ENCODE measurements at places on chromosomes 16 and 17.

- DNase-seq: peak; percentile 39
Measured at GRCh38 chr16:80973991-80974390, 32.7 kb downstream of the CMC2 start.

GRCh38 chr17:10295728-10296343 is 77.0 kb downstream of the MYH13 start:
- DNase-seq: peak; percentile 57

- DNase-seq: no peak
Measured at GRCh38 chr16:50462793-50463507, 85.2 kb upstream of the NKD1 start.

GRCh38 chr16:47695756-47696155 is 234.6 kb downstream of the PHKB start:
- DNase-seq: no peak

DNA sequence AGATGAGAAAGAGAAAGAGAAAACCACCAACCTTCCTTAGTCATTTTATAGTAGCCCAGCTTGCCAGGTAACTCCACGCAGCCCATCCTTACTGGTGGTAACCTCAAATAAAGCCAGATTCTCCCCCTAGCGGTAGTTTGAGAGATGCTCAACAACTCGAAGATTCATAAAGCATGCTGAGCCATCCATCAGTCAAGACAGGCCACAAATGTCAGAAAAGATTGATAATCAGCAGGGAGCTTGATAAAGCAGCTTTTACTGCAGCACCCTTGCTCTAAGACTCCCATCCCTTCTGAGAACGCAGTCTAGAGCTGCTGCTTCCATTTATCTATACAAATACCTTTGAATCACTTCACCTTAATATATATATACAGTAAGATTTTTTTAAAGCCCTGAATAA is 451.5 kb upstream of the HSBP1 start:
- peak; percentile 24 for DNase-seq

- no peak for DNase-seq
Measured at GRCh38 chr16:72073560-72074230, 10.7 kb downstream of the HPR start.

DNA sequence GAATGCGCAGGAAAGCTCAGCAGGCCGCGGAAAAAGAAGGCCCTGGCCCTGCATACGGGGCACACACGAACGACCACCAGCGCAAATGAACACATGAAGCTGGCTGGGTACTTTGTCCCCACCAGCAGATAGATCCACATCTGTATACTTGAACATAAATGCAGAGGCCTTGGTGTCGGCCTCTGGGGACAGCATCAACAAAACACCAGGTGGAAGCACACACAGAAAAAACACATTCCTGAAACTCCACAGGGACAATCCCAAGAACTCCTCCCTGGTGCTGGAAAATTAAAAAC is 606 bp upstream of the ZBTB4 start:
- no peak for DNase-seq

DNA sequence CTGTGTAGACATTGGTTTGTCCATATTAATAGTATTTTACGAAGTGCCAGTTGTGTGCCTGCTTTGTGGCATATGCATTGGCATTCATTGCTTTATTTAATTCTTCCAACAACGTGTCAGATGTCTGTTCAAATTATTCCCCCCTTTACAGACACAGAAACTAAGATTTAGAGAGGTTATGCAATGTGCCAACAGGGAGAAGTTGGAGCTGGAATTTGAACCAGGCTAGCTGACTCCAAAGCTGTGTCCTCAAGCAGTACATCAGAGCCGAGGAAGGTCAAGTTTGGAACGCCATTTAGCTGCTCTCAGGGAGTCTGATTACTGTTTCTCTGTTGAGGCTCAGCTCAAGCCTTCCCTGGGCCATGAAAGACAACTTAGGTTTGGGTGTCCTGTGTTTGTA is 232.3 kb downstream of the WWOX start:
- no peak for DNase-seq

DNA sequence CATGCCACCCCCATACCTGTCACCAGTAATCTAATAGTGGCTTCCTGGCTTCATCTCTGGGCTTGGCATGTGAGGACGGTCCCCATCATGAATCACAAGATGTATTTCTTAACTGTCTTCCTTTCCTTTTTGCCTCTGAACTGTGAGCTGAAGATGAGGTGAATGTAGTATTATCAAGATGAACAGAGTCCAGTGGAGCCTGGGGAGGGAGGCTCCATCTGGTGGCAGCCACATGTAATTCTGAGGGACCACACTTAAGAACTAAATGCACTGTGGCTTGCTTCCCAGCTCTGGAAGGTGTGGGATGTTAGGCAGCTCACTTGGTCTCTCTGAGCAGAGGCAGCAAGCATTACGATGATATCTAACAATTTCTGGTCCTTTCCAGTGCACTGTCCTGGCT is 354.9 kb upstream of the ASIC2 start:
- DNase-seq: no peak

GRCh38 chr16:3076577-3076976 is 11.1 kb downstream of the IL32 start:
- DNase-seq: no peak

DNA sequence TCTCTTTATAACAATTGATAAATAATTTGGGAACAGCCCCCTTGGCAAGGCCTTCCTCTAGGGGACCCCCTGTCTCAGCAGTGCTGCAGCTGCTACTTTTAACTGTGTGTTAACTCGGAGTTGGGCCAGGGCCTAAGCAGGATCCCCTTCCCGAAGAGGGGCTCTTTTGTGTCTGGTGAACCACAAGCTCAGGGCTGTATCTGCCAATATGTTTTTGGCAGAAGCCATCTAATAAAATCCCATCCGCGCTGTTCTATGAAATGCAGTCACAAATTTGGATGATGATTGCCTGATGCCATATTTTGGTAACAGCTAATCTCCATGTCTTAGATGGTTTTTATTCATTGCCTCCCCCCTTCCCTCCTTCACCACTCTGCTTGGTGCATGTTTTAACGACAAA is 267.7 kb downstream of the FTO start:
- no peak for DNase-seq

GRCh38 chr16:87166934-87167333 is 150.3 kb downstream of the C16orf95 start:
- DNase-seq: no peak

DNA sequence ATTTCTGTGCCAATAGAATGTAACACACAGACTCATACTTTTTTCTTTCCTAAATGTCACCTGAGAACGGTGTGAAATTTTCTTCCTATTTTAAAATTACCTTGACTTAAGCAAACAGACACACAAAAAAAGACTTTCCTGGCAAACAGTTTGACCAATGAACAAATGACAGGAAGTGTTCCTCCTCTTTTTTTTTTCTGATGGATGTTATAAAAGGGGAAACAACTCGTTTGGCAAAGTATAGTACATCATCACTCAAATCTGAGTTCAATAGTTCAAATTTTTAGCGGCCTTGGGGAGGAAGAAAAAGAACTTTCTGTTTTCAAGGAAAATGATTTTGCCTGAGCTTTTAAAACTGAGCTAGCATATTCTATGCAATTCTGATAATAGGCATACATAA is 19.8 kb downstream of the HS3ST3A1 start:
- no peak for DNase-seq

DNA sequence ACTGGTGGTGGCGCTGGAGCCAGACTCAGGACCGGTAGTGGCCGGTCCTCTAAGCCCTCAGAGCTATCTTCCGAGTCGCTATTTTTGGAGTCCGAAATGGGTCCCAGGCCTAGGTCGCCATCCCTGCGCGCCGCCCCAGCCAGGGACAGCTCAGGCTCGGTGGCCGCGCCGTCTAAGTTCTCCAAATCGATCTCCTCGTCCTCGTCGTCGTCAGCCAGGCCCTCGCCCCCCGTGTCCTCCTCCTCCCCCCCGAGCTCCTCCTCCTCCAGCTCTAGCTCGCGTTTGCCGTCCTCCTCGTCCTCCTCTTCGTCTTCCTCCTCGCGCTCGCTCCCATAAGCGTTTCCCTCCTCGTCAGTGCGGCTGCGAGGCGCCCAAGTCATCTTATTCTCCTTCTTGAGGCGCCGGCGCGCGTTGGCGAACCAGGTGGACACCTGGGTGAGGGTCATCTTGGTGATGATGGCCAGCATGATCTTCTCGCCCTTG is 1.6 kb downstream of the IRX3 start:
- DNase-seq: no peak

DNA sequence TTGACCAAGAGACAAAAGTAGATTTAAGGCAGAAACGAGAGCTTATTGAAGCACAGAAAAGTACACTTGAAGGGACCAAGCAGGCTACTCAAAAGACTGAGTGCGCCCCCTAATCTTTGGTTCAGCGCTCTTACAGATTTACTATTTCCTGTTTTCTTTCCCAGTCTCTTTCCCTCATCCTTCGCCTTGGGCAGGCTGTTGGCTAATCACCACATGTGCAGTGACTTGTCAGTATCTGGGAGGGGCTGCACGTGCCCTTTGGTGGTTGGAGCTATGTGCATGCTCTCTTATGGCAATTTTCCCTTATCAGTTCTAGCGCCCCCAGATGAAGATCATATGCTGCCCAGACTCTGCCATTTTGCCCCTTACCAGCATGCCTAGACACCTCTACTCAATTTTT is 35.4 kb upstream of the SHISA6 start:
- no peak for DNase-seq

- no peak for DNase-seq
Measured at GRCh38 chr17:82568997-82569393, 49.5 kb downstream of the FOXK2 start.

- DNase-seq: no peak
Measured at GRCh38 chr17:79910985-79911361, 71.7 kb upstream of the CBX4 start.

GRCh38 chr16:66128371-66128770 is 238.1 kb upstream of the CDH5 start:
- no peak for DNase-seq

DNA sequence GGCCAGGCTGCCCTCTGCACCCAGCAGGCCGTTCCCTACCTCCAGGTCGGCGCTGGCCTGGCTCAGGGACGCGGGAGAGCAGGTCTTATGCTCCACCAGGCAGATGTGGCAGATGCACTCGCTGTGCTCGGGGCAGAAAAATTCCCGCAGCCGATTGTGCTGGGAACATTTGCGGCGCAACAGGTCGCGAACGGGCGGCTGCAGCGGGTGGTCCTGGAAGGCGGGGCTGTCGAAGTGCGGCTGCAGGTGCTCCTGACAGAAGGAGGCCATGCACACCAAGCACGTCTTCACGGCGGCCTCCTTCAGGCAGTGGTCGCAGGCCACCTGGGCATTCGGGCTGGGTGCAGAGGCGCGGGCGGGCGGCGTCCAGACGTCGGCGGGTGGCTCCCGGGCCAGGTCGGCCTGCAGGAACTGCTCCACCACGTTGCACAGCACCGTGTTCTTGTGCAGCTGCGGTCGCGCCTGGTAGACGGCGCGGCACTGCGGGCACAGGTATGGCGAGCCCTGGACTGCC is 439 bp downstream of the TRIM25 start:
- DNase-seq: peak; percentile 11

DNA sequence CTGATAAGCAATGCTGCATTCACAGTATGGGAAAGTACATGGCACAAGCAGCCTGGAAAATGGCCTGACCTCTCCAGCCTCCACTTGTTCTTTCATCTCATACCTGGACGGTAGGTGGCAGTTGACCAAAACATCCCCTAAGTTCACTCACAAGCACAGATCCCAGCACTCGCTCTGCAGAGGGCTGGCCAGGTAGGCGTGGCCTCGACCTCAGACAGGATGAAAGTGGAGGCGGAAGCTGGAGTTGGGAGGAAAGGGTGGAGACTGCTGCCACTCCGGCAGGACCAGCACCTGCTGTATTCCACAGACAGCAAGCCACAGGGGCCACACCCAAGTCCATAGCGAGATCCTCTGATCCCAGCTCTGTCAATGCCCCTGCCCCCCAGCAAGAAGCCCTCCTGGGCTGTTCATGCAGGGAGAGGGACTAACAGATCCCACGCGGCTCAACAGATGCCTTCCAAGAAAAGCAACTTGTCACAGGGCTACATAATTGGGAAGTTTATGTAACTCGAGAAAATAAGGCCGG is 31.3 kb downstream of the ZCCHC14 start:
- peak; percentile 91 for DNase-seq

- no peak for DNase-seq
Measured at GRCh38 chr17:59365383-59365981, 34.0 kb downstream of the YPEL2 start.

GRCh38 chr17:28744104-28744971 is 527 bp downstream of the TRAF4 start:
- peak; percentile 64 for DNase-seq

DNA sequence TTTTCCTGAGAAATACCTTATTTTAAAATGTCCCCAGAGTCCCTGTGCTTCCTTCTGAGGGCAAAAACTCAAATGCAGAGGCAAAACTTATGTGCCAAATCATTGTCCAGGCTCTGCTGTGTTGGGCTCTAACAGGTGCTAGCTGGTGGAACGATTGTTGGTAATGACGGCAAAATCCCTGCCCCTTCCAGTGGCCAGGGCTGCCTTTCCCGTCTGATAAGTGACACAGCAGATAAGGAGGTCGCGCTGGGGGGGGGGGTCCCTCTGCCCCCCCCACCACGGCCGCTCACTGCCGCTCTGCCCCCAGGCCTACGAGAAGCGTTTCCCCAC is 29.1 kb downstream of the SEC14L5 start:
- DNase-seq: no peak

- DNase-seq: peak; percentile 18
Measured at GRCh38 chr16:23597003-23597756, 1.1 kb upstream of the NDUFAB1 start.

- DNase-seq: no peak
Measured at GRCh38 chr17:36825951-36826350, 111.3 kb upstream of the LHX1 start.

- DNase-seq: no peak
Measured at GRCh38 chr17:57373048-57373447, 116.7 kb downstream of the MSI2 start.

DNA sequence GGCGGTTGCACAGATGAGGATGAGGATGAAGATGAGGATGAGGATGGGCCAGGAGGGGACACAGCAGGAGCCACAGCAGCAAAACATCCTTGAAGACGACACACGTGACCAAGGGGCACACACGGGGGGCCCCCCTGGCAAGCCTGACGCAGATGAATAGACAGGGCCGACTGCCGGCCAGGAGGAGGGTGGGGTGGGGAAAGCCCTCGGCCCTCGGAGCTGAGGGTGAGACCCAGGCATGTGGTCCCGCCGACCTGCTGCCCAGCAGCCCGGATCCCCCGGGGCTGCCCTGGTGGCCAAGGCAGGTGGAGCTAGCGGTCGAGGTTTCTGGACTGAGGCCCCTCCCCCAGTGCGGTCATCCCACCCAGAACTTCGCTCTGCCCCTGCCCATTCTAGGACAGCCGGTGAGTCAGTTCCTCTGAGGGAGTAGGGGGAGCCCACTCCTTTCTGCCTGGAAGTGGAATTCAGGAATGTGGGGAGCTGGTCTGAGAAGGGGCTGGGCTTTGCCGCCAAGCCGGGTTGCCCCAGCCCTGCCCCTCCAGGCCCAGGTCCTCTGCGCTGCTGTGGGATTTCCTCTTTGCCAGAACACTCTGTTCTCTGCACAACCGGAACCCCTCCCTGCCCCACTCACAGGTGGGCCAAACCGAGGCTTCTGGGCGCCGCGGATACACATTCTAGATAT is 9.9 kb downstream of the CYGB start:
- DNase-seq: peak; percentile 96

Data from NCI-H226 (cell line).